ELR (cell line): ENCODE measurements at places on chromosomes 6 and 20.

DNA sequence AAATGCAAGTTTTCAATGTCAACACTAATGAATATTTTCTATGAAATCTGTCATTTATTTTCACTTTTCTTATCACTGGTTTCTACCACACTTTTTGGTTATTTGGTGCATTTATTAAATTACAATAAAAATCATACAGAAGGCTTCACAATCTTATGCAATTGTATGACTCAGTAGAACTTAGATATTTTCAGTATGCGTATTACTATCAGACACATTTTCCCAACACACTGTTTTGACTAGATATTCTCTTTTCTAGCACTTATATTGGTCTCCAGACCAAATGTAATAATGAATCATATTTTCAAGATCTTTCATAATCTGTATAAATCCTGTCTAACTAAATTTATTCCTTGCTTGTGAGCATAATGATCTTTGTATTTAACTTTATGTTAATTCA, 74.1 kb downstream of the FAM83B start:
- peak; percentile 56 for DNase-seq

DNA sequence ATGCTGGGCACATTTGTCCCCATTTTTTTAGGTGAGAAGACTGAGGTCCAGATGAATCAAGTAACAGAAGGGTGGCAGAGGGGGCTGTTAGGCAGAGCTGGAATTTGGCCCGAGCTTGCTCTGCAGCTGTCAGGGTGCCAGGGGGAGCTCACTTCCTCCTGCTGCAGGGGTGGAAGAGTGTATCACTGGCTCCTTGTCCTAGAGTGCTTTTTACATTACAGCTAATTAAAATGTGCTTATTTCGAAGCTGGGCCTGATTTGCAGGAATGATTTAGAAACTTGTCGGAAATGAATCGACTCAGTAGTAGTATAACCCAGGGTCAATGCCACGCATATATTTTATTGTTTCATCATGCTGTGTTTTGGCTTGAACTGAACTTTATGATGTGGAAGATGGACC, 11.1 kb downstream of the TOX2 start:
- peak; percentile 70 for DNase-seq

DNA sequence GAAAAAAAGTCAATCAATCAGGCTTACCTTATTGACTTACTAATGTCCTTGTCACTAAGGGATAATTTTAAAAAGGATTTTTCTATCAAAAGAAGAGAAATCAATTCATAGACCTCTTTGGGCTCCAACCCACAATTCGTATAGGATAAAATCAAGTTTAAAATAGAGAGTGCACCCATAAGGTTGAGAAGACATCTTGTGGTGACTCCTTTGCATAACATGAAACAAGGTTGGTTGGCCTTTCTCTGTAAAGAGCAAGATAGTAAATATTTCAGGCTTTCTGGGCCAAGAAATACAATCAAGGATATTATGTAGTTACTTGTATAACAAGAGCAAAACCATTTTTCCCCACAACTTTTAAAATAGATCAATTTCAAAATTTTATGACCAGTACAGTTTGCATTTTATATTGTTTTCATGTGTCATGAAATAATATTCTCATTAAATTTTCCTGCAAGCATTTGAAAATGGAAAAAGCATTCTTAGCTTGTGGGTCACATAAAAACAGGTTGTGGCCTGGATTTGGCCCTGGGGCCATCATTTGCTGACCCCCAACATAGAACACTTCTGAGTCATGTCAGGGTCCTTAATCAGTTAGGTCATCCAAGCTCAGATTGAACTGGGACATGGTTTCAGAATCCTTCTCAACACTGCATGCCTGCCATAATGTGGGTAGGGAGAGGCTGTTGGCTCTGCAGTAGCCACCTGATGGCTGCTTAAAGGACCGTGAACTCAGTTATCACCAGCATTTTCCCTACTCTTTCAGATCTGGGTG, 76.7 kb downstream of the MYB start:
- DNase-seq, result peak; percentile 38

DNA sequence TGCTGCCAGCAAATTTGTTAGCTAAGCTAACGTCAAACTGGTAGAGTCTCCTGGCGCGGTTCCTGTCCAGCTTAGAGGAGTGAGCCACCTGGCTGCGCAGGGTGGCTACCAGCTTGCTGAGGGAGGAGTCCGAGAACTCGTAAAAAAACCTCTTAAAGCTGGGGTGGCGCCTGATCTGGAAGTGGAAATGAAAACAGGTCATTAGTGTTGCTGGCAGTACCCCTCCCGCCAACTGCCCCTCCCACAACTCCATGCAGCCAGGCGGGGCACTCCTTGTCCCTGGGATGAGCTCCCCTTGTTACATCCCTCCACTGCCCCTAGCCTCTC, 17.3 kb downstream of the BNIP5 start:
- DNase-seq, result no peak

DNA sequence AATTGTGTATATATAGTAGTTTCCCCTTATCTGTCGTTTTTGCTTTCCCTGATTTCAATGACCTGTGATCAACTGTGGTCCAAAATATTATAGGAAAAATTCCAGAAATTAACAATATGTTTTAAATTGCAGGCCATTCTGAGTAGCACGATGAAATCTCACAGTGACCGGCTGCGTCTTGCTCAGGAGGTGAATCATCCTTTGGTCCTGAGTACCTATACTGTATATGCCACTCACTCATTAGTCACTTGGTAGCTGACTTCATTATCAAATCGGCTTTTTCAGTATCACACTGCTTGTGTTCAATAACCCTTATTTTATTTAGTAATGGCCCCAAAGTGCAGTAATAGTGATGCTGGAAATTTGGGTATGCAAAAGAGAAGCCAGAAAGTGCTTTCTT, 728.3 kb upstream of the EYS start:
- peak; percentile 6 for DNase-seq

DNA sequence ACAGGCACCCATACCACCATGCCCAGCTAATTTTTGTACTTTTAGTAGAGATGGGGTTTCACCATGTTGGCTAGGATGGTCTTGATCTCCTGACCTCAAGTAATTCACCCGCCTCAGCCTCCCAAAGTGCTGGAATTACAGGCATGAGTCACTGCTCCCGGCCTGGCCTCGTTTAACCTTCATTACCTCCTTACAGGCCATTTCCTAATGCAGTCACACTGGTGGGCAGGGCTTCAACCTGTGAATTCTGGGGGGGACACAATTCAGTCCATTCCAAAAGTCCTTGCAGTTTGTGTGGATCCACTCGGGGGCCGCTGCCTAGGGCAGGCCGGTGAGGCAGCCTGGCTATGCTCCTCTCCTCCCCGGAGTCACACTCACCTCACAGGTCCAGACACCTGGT, 112.4 kb upstream of the SNX9 start:
- DNase-seq, result peak; percentile 31

DNA sequence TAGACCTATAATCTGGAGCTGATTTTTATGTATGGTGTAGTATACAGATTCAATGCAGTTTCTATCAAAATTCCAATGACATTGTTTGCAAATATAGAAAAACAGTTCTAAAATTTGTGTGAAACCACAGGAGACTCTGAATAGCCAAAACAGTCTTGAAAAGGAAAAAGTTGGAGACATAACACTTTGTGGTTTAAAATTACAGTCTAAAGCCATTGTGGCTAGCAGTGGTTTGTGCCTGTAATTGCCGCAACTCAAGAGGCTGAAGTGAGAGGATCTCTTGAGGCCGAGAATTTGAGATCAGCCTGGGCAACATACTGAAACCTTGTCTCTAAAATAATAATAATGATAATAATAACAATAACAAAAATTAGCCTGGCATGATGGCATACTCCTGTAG, 213.7 kb downstream of the CDKAL1 start:
- no peak for DNase-seq

GRCh38 chr6:166526937-166527336, 59.5 kb downstream of the RAMACL start:
- no peak for DNase-seq

DNA sequence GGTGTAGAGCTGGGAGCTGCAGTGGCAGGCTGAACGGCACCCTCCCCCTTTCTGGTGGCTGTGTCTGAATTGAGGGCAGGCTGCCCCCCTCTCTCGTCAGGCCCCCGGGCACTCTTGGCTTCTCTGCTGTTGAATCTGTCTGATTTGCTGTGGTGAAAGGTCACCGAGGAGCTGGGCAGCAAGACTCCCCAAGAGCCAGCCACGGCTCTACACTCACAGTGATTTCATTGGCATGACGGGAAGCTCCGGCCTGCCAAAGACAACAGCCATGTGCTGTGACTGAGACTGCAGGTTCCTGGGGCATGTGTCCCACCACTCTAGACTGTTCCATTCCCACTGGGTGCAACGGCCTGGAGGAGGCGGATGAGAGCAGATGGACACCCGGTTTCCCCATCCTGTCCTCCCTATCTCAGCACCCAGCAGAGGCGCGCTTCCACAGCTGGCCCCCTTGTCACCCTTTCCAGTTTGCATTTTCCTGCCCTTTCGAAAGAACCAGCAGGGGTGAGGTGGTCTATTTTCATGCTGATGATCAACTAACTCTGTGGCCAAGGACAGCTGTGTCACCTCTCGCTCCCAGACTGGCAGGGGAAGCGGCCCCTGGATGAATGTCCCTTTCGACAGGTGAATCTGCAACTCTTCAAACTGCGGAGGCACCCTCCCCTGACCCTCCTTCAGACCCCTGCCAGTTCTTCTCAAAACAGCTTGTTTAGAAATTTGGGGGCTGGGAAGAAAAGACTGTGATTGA, 2.2 kb downstream of the APCDD1L start:
- no peak for DNase-seq

GRCh38 chr6:131949620-131949908, 1.6 kb downstream of the CCN2 start:
- DNase-seq, result no peak

GRCh38 chr20:51383891-51384510, 158.5 kb downstream of the NFATC2 start:
- peak; percentile 18 for DNase-seq

DNA sequence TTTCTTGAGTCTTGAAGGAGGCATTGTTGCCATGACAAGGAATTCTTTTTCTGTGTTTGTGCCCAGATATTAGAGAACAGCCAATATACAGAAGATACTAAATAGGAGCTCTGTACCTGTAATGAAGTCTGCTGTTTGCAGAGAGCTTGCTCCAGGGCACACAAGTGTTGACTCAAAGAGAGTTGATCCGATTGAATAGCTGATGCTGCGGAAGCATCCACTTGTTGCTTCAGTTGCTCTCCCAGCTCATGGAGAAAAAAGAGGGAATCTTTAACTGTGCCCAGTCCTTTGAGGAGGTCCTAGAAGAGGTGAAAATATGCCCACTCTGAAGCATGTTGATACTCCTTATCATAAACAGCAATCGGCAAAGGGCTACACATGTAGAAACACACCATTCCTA, 411.4 kb downstream of the ESR1 start:
- DNase-seq, result no peak

DNA sequence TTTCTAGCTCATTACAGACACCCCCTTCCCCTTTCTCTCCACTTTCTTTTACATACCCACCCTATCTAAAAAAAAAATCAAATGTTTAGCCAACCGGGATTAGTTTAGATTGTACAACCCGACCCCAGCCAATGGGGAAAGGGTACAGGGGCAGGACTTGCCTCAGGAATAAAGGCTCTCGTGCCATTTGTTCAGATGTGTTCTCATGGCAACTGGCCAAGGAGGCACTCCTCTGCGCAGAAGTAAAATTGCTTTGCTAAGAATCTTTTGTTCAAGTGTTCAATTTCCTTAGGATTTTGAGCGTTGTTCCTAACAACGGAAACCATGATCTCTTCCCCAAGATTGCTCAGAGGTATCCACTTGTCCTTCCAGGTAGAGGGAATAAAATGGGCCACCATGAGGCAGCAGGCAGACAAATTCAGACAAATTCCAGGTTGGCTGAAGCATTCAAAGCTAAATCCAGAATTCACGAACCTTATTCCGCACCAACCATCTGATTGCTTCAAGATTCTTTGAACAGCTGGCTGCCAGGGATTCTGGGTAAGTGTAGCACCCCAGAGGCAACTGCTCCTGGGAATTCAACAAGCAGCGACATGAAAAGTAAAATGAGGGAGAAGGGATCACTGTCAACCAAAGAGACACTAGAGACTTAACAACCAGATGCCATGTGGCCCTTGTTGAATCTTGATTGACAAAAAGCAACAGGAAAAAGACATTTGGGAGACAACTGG, 431.8 kb downstream of the PREX1 start:
- no peak for DNase-seq

DNA sequence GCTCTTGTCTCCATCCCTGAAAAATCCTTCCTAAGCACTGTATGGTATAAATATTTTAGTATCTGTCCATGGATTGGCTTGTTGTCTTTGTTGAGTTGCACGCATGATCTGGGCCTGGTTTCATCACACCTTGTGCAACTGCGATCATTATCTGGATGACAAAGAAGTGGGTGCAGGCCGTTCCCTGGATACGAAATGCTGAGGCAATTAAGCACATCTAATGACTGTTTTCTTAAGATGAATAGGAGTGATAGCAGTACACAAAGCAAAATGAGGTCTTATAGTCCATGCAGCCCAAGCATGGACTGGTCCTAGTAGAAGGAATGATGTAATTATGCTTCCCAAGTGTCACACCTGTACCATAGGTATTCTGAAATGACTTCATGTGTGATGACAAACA, 47.8 kb downstream of the SLC35D3 start:
- DNase-seq, result no peak

DNA sequence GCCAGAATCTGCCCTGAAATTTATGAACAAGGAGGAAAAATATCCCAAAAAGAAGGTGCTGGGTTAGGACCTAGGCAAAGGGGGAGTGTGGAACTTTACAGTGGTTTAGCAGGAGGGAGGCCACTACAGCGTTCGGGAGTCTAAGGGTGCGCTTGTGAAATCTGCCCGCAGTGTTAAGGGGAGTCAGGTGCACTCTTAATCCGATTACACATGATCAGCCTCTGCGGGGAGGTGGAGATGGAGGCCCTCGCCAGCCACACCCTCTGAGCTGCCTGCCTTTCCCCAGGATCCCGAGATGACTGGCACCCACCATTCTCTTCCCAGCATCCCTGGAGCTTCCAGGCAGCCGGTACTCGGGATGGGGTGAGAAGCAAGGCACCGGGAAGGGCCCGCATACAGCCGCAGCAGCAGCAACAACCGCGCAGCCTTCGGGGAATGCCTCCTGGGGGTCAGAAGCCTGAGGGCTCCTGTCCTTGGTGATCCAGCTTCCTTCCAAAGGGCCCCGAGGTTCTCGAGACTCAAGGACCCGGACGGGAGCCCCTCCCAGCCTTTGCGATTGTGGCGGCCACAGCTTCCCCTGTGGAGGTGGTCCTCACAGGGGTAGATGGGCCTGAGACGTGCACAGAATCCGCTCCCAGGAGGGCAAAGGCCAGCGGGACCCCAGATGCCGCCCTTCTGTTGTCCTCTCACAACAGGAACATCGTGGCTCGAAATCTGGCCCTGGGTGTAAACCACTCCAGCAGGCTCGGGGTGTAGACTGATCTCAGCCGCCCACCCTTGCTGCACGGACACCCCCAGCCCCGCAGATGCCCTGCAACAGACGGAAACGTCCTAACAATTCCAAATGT, 57.3 kb upstream of the CST7 start:
- DNase-seq, result no peak

GRCh38 chr6:156889469-156889868, 112.3 kb downstream of the ARID1B start:
- no peak for DNase-seq

- peak; percentile 41 for DNase-seq
Measured at GRCh38 chr20:56249244-56249955, 868 bp downstream of the MC3R start.
